Renal cortical epithelial cell (primary cell): ENCODE measurements at places on chromosomes 6 and 20. TPM values are rescaled to one million over a fixed set of nuclear protein-coding genes. Genes with fewer than 3 reads are reported as not detected.

- DNase-seq, result peak; percentile 44
Observed at GRCh38 chr20:12410783-12411182, 493.1 kb downstream of the BTBD3 start.

- no peak for DNase-seq
Observed at GRCh38 chr20:6014017-6014416, 39.8 kb downstream of the LRRN4 start.

- no peak for DNase-seq
Observed at GRCh38 chr6:39973661-39974060, 39.4 kb upstream of the MOCS1 start.

DNA sequence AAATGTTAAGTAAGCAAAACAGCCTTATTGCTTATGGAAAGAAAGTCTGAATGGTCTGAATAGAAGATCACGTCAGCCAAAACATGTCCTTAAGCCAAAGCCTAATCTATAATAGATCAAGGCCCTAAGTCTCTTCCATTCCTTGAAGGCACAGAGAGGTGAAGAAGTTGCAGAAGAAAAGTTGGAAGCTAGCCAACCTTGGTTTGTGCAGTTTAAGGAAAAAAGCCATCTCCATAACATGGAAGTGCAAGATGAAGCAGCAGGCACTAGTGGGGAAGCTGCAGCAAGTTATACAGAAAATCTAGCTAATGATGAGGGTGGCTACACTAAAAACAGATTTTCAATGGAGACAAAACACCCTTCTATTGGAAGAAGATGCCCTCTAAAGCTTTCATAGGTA is 29.1 kb downstream of the LRRN4 start:
- no peak for DNase-seq

DNA sequence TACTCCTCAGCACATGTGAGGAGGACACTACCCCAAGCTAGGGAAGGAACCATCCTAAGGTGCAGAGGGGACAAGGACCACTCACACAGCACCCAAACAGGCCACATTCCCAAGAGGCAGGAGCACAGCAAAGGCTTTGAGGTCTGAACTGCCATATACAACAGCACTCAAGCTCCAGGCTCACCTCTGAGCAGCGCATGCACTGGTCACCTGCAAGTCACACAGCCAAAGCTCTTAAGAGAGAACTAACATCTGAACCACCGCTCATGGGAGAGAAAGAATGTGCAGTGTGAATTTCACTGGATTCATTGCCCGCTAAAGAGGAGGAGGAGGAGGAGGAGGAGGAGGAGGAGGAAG is 31.0 kb downstream of the NPEPL1 start:
- no peak for DNase-seq

The OR2J3 gene
- not detected in 2 replicates for total RNA-seq

DNA sequence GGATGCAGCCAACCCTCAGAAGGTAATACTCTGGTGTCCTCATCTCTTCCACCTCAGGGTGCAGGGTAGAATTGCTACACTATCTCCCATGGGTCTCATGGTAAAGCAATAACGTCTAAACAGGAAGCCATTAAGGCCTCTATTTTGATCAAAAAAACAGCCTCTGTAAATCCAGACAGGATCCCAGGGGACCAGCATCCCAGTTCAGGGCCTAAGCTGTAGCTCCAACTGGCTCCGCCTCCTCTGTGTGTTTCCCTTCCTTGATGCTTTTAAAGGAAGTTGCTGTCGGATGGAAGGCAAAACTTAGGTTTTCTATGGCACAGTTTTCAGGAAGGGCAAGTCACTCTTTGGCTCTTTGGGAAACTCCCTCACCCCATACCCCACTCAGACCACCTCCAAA is 222.0 kb downstream of the MAFB start:
- DNase-seq, result no peak

DNA sequence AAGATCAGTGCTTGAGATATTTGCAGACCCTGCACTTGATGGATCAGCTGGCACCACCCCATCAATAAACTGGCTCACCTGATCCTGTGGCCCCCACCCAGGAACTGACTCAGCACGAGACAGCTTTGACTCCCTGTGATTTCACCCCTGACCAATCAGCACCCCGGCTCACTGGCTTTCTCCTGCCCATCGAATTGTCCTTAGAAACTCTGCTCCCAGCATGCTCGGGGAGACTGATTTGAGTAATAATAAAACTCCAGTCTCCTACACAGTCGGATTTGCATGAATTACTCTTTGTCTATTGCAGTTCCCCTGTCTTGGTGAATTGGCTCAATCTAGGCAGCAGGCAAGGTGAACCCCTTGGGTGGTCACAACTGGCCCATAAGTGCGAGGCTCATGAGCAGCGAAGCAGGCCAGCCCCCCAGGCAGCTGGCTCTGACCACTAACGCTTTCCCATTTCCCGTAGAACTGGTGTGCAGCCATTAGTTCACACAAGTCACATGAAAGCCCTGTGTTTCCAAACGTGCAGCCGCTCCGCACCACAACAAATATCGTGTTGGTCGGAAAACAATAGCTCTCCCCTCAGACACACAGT is 79.6 kb downstream of the RSPH3 start:
- DNase-seq, result no peak

GRCh38 chr6:48998574-48998973 is 464.5 kb downstream of the MMUT start:
- DNase-seq, result no peak

DNA sequence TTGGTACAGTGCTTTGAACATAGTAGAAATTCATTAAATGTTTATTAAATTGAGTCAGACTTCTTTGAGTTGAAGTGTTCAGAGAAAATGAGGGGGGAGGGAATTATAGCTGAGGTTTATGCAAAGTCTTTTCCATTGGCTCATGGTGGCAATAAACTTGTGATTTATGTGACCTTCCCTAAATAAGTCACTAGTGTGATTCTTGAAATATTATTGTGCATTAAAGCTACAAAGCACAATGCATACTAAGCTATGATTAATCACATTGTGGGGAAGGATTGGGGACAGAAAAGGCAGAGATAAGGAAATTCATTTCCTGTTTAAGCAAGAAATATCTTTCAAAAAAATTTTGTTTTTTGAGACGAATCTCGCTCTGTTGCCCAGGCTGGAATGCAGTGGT is 877.5 kb downstream of the TFAP2A start:
- peak; percentile 51 for DNase-seq

DNA sequence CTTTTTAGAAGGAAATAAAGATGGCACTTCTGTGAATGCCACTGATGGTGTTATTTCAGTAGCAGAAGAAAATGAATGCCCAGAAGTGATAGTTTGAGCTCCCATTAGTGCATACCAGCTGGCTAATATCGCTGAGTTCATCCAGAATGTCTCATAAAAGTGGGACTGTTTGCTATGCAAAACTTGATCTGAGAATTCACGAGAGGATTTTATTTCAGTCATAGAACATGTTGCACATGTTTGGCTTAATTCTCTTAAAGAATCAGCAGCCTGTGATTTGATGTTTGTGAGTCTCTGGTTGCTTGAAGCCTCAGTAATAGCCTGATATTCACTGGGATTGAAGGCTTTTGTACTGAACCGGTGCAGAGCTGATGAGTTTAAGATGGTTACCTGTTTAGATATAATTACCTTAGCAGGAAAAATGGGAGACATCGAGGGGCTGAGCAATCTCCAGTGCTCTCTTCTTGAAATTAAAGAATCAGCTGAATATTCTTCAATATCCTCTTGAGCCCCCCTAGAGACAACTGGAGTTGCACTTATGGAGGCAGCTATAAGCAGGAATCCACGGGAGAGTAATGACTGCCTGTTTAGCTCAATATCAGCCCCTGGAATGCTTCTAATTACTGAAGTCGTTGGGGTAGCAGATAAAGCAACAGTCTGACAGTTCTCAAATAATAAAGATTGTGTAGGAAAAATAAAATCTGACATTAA is 955.5 kb downstream of the PHF3 start:
- no peak for DNase-seq
